ENCODE measurements at places on chromosomes 7 and 10.

DNA sequence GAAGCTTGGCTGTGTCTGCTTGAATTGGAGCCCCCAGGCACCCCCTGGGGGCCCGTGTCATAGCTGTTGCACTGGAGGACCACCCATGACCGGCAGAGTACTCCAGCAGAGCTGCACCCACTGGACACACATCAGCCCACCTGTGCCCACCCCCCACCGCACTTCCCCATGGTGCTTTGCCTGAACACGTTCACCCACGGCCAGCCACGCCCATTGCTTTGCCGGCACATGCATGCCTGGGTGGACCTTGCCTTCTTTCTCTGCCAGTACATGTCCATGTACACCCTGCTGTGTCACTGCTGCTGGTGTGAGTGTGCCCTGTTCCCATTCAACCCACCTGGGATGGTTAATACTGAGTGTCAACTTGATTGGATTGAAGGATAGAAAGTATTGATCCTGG, 88.7 kb downstream of the SAMD9 start:
- DNase-seq: no peak

DNA sequence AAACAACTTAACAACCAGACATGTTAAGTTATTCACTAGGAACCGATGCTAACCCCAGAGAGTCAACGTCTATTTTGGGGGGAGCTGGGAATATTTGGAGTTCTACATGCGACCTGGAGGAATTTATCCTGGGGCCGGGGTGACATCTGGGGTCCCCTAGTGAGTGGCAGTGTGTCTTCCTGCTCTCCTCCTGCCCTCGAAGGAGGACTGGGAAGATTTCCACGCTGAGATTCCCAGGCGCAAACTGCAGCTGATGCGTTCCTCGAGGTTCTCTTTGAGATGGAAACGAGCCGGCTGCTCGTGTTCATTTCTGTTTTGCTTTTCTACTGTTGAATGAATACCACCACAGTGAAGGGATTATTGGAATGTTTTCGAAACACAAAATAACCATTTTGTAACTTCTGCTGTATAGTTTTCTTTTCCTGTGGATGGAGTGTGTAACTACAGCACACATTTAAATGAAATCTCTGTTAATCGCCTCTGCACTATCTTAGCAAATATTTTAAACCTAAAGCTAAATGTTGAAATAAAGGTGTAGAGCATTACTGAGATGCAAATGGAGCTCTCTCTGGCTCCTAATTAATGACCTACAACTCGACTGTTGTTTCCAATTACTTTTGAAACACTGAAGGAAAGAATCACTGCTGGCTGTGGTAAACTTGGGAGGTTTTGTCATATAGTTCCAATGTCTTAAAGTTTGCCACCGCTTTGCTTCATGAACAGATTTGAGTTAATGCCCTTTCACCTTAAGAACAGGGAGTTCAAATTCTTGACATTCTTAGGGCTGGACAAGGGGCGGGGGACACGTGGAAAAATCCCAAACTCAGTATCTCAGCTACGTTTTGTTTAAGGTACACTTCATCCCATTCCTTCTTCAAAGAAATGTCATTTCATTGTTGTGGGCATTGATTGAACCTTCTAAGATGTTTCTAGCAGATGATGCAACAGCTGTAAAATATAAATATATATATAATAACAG, 21.1 kb downstream of the GATA3 start:
- no peak for DNase-seq

DNA sequence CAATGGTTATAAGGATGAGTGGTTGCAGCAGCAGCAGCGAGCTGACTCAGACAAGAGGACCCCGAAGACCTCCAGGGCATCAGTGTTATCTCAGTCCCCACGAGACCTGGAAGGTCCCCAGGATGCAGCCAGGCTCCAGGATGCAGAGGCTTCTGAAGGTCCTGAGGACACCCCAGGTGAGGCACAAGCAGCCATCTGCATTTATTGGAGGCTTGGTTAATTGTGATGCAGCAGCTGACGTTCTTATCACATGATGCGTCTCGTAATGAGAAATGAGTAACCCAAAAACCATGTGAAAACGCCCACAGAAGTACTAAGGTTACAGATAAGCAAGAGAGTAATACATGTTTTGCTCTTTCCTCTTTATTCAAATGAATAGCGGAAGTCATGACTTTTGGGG, 17.4 kb downstream of the C7orf57 start:
- no peak for DNase-seq

DNA sequence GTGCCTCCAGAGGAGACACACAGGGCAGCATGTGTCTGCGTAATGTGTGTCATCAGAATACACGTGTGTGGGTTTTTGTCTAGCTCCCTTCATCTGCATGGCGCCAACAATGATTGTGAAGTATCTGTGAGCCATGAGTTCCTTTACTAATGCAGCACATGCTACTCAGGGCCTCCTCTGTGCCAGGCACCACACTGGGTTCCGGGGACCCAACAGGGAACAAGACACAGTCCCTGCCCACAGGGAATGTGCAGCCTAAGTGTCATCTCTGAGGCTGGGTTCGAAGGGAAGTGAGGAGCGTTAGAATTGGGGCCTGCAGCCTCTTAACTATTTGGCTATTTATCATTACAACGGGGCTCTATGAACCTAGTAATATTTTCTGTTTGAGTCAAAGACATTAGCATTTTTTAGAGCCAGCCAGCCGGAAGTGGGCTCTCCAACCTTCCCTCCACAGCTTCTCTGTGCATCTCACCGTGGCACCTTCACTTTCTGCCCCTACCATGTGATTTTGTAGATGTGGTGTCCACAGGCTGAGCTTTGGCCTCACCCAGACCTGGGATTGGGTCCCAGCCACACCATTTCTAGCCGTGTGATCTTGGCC, 43.9 kb upstream of the SRGN start:
- DNase-seq: no peak

DNA sequence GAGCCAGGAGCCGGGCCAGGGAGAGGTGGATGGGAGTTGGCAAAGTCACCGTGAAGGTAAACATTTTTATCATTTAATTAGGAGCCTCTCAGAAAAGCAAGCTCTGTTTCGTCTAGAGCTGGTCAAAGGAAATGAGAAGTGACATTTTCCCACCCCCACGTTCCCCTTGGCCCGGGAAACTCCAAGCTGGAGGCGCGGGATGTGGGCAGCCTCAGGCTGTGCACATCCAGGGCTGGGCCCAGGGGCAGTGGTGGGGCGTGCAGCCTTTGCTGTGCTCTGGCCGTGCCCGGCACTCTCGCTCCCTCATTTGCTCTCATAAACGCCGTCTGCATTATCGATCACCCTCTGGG, 135.6 kb upstream of the RET start:
- DNase-seq: no peak

- DNase-seq: no peak
Measured at GRCh38 chr10:76089556-76090180, 658.2 kb downstream of the LRMDA start.

DNA sequence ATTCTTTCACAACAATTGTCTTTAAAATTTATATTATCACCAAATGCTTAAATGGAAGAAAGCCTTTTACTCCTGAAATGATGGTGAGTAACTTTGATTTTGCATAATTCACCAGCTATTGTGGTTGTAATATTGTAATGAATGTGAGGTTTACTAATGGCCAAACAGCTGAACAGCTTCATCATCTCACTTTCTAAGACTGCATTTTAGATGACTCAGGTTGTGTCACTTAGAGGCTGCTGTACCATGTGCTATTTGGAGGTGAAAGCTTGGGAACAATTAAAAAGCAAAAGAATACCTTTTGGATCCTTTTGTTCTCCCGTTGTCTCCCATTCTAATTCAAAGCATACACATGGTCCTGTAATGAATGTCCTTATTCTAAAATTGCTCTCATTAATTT, 604.0 kb upstream of the PFKP start:
- DNase-seq: no peak

DNA sequence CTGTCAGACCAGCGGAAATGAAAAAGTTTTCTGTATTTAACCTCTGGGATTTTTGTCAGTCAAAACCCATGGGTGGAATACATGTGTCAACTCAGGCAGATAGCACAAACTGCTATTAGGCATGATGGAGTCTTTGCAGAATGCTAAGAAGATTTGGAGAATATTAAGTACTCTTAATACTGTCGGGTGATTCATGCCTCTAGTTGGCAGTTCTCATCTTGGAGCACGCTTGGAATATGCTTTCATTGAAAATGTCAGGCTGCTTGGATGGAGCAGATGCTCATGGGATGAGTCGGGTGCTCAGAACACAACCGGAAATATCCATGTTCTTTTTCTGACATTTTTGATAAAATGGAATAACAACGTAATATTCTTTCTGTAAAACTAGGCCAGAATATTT, 27.6 kb upstream of the PRKG1 start:
- DNase-seq: no peak

- peak; percentile 86 for DNase-seq
Measured at GRCh38 chr10:124403548-124403947, 15.2 kb downstream of the OAT start.

DNA sequence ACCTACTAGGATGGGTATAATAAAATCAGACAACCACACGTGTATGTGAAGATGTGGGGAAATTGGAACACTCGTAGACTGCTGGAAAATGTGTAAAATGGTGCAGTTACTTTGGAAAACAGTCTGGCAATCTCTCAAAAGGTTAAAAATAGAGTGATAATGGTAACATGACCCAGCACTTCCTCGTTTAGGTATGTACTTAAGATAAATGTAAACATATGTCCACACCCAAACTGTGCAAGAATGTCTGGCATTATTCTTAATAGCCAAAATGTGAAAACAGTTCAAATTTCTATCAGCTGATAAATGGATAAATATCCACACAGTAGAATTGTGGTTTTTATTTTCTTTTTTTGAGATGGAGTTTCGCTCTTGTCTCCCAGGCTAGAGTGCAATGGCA, 272.8 kb downstream of the ZNF248 start:
- DNase-seq: no peak

DNA sequence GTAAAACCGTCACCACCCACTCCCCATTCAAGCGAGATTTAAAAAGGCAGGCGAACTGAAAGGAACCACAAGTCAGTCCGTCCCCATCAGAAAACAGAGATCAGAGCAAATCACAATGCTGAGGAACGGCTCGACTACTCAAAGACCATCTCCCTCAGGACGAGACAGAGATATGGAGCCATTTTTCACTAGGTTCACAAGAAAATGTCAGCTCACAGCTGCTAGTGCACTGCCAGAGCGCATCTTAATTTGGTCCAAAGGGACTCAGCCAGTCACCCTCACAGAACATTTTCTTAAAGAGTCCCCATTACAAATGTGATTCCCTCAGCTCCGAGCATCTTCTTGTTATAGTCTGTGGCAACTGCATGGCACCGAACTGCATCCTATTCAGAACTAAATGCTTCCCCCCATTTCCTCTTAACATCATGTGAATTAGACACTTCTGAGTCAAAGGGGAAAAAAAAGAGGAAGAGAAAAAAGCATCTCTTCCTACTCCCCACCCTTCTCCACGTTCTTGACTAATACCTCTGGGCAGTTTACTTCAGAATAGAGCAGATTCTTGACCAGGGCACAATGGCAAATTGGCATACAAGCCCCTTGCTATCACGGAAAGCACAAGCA, 683.9 kb downstream of the MAGI2 start:
- no peak for DNase-seq

DNA sequence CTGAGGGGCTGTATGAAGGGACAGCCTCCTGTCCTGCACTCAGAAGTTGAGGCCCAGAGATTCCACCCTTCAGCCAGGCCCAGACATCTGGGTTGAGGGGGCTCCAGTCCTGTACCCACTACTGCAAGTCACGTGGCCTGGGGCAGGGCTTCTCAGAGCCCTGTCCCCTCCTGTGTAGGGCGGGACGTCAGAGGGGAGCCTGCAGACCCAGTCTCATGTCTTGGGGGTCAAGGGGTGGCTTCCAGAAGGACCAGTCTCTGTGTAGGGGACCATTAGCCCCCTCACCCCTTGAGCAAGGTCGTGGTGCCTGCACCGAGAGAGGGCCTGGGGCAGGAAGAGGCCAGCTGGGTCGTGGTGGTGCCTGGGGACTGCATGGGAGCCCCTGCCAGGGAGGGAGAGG, 593 bp upstream of the PILRA start:
- no peak for DNase-seq

- DNase-seq: no peak
Measured at GRCh38 chr7:95311389-95311788, 12.9 kb downstream of the PON1 start.

- DNase-seq: no peak
Measured at GRCh38 chr7:25666671-25667060, 438.4 kb upstream of the NPVF start.

GRCh38 chr7:87206361-87206760, 13.2 kb downstream of the TMEM243 start:
- no peak for DNase-seq

- DNase-seq: no peak
Measured at GRCh38 chr10:76327441-76327840, 896.0 kb downstream of the LRMDA start.

DNA sequence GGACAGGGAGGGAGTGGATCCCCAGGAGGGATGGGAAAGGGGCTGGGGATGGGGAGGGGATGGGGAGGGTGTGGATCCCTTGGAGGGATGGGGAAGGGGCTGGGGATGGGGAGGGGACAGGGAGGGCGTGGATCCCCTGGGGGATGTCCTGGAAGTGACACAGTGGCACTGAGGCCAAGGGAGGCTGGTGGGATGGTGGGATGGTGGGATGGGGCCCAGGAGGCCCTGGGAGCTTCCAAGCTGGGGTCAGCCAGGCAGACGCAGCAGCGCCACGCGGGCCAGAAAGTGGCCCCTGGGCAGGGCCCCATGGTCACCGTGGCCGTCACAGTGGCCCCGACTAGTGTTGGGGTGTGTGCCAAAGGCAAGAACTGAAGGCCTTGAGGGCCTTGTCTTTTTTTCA, 67.8 kb downstream of the INPP5A start:
- no peak for DNase-seq

- DNase-seq: no peak
Measured at GRCh38 chr7:24291271-24291670, 7.3 kb downstream of the NPY start.

GRCh38 chr10:35577926-35578617, 27.1 kb upstream of the GJD4 start:
- peak; percentile 85 for DNase-seq

- DNase-seq: no peak
Measured at GRCh38 chr7:16169537-16169936, 251.8 kb downstream of the CRPPA start.

DNA sequence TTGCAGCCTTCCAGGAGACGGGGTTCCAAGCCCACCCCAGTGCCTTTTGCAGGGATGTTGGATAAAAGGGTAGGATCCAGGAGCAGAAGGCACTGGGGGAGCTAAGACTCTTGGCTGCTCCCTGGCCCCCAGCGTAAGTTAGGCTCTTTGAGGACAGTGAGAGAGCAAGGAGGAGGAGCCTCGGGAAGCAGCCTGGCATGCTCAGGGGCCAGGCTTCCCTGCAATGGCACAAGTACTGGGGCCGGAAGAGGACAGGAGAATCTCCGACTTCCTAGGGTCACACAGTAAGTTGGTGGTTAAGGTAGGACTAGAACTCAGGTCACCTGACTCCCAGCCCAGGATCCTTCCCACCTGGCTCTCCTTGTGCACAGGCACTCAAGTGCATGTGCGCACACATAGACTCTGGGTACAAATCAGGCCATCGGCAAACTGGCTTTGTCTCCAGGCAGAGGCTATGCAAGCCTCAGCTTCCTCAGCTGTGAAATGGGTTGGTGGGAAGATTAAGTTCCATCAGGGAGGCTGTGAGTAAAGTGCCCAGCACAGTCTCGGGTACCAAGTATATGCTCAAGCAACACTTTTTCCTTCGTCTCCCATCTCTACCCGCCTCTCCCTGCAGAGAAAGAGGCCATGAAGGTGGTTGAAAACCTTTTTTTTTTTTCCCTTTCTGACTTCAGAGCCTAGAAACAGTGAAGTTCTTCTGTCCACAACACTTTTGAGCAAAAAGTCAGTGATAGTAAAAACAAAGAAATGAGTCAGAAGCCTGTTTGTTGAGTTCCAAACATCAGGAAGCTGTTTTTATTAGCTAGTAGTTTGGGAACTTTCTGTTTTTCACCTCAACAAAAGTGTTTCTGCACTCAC, 79.1 kb downstream of the NEURL1 start:
- DNase-seq: no peak

- DNase-seq: peak; percentile 80
Measured at GRCh38 chr10:29826801-29827450, 192.2 kb upstream of the SVIL start.

All from dermis microvascular lymphatic vessel endothelial cell (primary cell).